Mesenchymal stem cell (in vitro differentiated cells and primary cell): ENCODE measurements at places on chromosomes 12 and 14.

DNA sequence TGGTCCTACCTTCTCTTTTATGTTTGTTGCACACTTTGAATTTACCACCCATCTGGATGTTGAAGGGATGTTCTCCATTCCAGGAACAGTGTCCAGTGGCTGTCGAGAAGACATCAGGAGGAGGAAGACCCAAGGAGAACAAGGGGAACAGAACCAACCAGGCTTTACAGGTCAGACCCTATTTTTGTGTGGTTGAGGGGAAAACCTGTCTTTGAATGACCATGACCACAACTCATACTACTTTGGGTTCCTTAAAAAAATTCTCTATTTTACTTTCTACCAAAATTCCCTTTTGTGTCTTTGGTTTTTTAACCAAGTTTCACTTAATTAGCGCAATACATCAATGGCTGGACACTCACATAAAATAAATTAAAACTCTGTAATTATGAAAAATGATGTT is 78.7 kb downstream of the PLXNC1 start:
- DNase-seq, result no peak

DNA sequence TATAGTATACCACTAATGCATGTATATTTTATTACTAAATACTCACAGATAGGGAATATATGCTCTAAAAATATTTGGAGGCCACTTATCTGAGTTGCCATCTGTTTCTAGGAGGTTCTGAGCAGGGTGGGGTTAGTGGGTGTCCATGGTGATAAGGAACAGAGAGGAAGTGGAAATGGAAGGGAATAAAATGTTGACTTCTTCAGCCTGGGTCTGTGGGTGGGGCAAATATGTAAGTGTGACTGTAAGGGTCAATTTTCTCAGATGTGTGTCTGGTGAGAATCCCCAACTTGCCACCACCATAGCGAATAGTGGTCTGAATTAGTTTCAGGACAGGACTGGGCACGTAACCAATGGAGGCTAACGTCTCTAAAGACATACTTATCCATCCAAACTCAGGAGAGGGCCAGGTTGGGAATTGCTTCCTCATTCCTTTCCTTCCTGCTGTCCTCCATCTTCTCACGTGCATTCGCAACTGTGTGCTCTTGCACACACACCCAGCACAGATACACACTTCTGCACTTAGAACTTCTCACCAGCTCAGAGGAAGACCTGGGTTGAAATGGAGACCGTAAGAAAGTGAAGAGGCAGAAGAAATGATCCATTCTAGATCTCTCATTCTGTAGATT is 54.2 kb upstream of the GZMB start:
- no peak for DNase-seq

DNA sequence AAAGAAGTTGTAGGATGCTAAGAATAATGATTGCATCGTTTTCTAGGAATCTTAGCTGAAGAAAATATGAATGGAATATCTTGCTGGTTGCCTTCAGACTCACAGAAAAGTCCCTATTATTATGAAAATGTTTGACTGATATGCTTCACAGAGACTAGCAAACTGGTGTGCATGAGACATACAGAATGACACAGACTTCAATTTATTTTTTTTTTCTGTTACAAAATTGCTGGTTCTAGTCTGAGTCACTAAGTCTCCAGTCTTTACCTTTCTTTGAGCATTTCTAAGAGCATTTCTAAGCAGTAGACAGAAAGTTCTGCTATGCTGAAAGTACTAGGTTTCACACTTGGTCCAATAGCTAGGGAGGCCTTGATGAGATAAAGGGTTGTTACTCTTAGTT is 377.6 kb upstream of the ATP2B1 start:
- DNase-seq, result peak; percentile 24

DNA sequence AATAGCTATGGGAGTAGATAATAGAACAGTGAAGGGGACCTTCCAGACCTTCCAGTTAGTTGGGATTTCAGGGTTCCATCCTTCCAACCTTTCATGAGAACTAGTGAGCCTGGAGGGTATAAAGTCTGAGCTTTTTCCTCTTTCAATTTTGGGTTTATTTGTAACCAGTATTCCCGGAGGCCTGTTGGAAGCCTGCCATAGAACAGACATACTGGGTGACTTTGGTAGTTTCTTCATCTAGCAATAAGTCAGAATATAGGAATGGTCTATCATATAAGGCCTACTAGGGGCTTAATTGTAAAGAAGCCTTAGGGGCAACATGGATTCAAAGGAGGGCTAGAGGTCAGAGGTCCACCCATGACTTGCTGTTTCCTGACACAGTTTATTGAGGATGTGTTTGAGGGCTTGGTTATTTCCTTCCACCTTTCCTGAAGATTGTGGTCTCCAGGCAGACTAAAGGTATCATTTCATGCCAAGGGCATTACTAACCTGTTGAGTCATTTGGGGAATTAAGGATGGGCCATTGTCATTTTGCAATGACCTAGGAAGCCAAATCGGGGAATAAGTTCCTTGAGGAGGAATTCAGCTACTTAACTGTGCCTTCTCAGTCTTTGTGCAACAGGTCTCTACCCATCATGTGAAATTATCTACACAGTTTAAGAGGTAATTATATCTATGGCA is 410.3 kb downstream of the SLC6A15 start:
- DNase-seq, result no peak

GRCh38 chr12:117119592-117120198 is 20.5 kb upstream of the TESC start:
- DNase-seq, result peak; percentile 19

- DNase-seq, result no peak
Measured at GRCh38 chr12:81330480-81330879, 252.6 kb downstream of the ACSS3 start.

DNA sequence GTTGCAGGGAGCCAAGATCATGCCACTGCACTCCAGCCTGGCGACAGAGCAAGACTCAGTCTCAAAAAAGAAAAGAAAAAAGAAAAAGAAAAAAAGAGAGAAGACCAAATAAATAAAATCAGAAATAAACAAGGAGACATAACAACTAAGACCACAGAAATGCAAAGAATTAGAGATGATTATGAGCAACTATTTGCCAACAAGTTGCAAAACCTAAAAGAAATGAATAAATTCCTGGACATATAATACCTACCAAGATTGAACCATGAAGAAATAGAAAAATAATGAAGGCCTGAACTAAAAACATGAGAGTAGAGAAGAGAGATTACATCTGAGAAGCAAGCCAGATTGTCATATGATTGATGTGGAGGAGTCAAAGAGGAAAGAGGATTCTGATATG is 17.6 kb upstream of the EPS8 start:
- DNase-seq, result no peak

- no peak for DNase-seq
Measured at GRCh38 chr12:5000204-5000603, 43.5 kb upstream of the KCNA5 start.
